Pericardium fibroblast (primary cell): ENCODE measurements at places on chromosomes 1 and 21. TPM values are rescaled to one million over a fixed set of nuclear protein-coding genes. Genes with fewer than 3 reads are reported as not detected.

The ARHGEF11 gene
- total RNA-seq: 20.2 and 24.9 TPM in 2 replicates

The NMNAT1 gene
- 9.0 and 11.6 TPM in 2 replicates for total RNA-seq

The GPR37L1 gene
- not detected in 2 replicates for total RNA-seq

The TCHHL1 gene
- total RNA-seq: not detected in 2 replicates

The DMBX1 gene
- not detected in 2 replicates for total RNA-seq

The PIGR gene
- total RNA-seq: not detected in 2 replicates

The KRTAP10-2 gene
- total RNA-seq: not detected in 2 replicates

The RIPK4 gene
- total RNA-seq: under 0.01 TPM in 1 of 2 replicates, not detected in the other

The ITLN2 gene
- total RNA-seq: 0.47 TPM in 1 of 2 replicates, not detected in the other

The TTC39A gene
- not detected in 2 replicates for total RNA-seq

The BMP8B gene
- total RNA-seq: not detected in 2 replicates

The ASH1L gene
- 14.6 and 28.9 TPM in 2 replicates for total RNA-seq

The TIPRL gene
- 28.9 and 33.0 TPM in 2 replicates for total RNA-seq

The SPATA17 gene
- 0.12 and 5.0 TPM in 2 replicates for total RNA-seq

The IVL gene
- not detected in 2 replicates for total RNA-seq

The KLHDC9 gene
- total RNA-seq: 0.58 and 3.3 TPM in 2 replicates

The HCN3 gene
- 1.2 and 2.3 TPM in 2 replicates for total RNA-seq

The GPR52 gene
- not detected in 2 replicates for total RNA-seq

The IL20 gene
- total RNA-seq: not detected in 2 replicates

The RXFP4 gene
- total RNA-seq: not detected in 2 replicates

The ARPC5 gene
- 85.8 and 171 TPM in 2 replicates for total RNA-seq

The KLHDC8A gene
- 0.12 and 0.34 TPM in 2 replicates for total RNA-seq

The WNT3A gene
- total RNA-seq: not detected in 2 replicates

The CHIA gene
- total RNA-seq: not detected in 2 replicates

The FCMR gene
- 0.35 TPM in 1 of 2 replicates, not detected in the other for total RNA-seq

The CRYZ gene
- total RNA-seq: 15.8 and 20.7 TPM in 2 replicates

The BNIPL gene
- total RNA-seq: 0.17 TPM in 1 of 2 replicates, not detected in the other

The KIAA1614 gene
- total RNA-seq: 7.7 and 14.6 TPM in 2 replicates

The CLCA4 gene
- total RNA-seq: not detected in 2 replicates

The ATP6V1G3 gene
- 0.23 TPM in 1 of 2 replicates, not detected in the other for total RNA-seq

The CDA gene
- total RNA-seq: 1.5 and 2.2 TPM in 2 replicates

The COL11A1 gene
- 5.6 and 46.7 TPM in 2 replicates for total RNA-seq

The PAX7 gene
- total RNA-seq: not detected in 2 replicates

The INKA2 gene
- total RNA-seq: 4.1 and 11.8 TPM in 2 replicates
